ENCODE measurements at places on chromosomes 16 and 17. TPM values are rescaled to one million over a fixed set of nuclear protein-coding genes. Genes with fewer than 3 reads are reported as not detected.

The SLC13A2 gene
- not detected for polyA plus RNA-seq

- no peak overlapping the region for H3K4me3 ChIP-seq
- H3K36me3 ChIP-seq, result no peaks in the 10 kb centered on the region
- no peaks in the 10 kb centered on the region for H3K27me3 ChIP-seq
- peaks cover 20% of the 10 kb centered on the region for H3K4me1 ChIP-seq
- no peak for DNase-seq
- H3K27ac ChIP-seq, result no peak overlapping the region
Observed at GRCh38 chr17:64223283-64223682, 39.8 kb downstream of the TEX2 start.

DNA sequence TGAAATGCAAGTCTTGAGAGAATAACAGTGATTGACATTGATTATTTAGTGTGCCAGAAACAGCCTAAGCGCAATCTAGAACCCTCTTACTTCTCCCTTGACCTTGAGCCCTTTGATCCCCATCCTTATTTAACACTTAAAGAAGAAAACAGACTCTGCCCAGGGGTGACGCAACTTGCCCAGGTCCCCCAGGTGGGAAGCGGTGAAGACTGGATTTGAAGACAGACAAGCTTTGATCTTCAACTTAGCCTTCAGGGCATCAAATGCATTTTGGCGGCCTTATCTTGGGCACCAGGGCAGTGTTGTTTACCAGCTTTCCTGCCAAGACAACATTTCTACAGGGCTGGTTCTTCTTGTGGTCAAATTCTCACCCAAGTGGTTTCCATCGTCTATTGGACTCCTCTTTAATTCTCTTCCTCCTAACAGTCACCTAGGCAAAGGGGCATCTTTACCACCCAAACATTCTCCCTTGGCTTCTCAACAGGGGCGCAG, 8.9 kb upstream of the CIITA start:
- peaks cover 39% of the 10 kb centered on the region for H3K4me1 ChIP-seq
- no peak overlapping the region for H3K4me3 ChIP-seq
- no peak overlapping the region for H3K27ac ChIP-seq
- no peak for DNase-seq
- H3K36me3 ChIP-seq, result no peaks in the 10 kb centered on the region

The PEX12 gene
- 10.5 TPM for polyA plus RNA-seq

- H3K27ac ChIP-seq, result no peak overlapping the region
- H3K36me3 ChIP-seq, result no peaks in the 10 kb centered on the region
- no peak overlapping the region for H3K4me3 ChIP-seq
Observed at GRCh38 chr16:9002042-9002441, 38.3 kb upstream of the USP7 start.

The ABI3 gene
- polyA plus RNA-seq, result not detected

The TMEM100 gene
- polyA plus RNA-seq, result not detected

The OR2C1 gene
- polyA plus RNA-seq, result not detected

The C16orf74 gene
- 0.26 TPM for polyA plus RNA-seq

- peak; percentile 94 for DNase-seq
- no peaks in the 10 kb centered on the region for H3K27me3 ChIP-seq
- no peak overlapping the region for H3K4me3 ChIP-seq
Observed at GRCh38 chr17:19672009-19672750, 23.6 kb downstream of the ALDH3A2 start.

GRCh38 chr16:19831678-19832077, 53.0 kb downstream of the GPRC5B start:
- no peaks in the 10 kb centered on the region for H3K4me1 ChIP-seq
- no peaks in the 10 kb centered on the region for H3K36me3 ChIP-seq
- DNase-seq, result no peak

DNA sequence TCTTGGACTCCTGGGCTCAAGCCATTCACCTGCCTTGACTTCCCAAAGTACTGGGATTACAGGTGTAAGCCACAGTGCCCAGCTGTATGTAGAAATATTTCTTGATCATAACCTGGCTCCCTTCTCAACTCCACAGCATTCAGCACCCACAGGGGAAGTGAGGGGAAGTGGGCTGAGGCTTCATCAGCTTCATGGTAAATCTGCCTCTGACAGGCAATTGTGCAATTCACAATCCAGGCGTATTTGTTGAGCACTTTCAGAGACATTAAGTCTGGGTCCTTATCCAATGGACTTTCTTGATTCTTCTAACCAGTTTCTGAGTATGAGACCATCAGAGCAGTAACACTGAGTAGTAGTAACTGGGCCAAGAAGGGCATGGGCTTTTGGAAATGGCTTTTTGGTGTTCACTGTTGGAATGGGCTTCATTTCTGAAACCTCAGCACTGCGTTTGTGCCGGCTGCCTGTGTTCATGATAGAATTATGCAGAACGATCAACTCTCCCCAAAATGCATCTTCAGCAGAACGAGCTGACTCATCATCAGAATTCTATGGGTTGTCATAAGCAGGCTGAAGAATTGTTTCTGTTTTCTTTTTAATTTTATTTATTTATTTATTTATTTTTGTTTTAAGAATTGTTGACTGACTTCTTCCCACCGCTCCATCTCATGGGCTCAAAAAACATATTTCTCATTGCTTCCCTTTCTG, 28.9 kb downstream of the FAM20A start:
- DNase-seq, result no peak
- H3K4me3 ChIP-seq, result no peak overlapping the region
- H3K27ac ChIP-seq, result no peak overlapping the region
- H3K36me3 ChIP-seq, result no peaks in the 10 kb centered on the region

The STRADA gene
- polyA plus RNA-seq, result 17.3 TPM

DNA sequence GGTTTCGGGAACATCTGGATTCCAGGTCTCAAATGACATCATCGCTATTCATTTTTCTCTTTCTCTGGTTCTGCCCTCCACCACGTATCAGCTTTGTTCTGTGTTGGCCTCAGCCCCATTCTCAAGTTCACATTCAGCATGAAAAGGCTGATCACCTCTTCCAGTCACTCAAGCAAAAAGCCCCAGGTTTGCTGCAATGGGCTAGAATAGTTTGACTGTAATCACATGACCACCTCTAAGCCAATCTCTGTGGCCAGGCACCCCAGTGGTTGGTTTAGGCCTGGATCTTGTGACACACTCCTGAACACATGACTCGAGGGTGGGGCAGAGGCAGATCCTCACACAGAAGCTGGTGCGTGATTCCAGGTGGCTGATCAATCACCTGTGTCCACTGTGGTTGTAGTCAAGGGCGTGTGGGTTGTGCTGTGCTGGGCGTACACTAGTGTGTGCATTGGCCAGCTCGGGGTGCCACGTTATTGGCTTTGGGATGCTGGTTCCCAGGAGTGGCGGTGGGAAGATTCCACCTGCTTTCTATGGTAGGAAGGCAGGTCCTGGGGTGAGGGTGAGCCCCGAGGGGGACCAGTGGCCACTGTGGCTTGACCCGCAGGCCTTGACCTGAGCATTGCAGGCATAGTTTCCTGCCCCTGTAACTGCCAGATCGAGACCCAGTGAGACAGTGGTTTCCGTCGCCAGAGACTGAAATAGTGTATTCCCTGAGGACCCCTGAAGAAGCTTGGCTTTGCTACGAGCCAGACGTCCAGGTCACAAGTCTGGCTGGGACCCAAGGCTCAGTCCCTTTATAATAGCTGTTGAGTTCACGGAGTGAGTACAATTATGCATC, 12.0 kb downstream of the EEF2K start:
- H3K4me3 ChIP-seq, result no peak overlapping the region
- peaks cover 23% of the 10 kb centered on the region for H3K4me1 ChIP-seq
- peaks cover 38% of the 10 kb centered on the region for H3K36me3 ChIP-seq
- DNase-seq, result no peak

The SMPD3 gene
- polyA plus RNA-seq, result 0.32 TPM

The KRTAP9-8 gene
- not detected for polyA plus RNA-seq
